ENCODE measurements at places on chromosomes 7 and 10.

DNA sequence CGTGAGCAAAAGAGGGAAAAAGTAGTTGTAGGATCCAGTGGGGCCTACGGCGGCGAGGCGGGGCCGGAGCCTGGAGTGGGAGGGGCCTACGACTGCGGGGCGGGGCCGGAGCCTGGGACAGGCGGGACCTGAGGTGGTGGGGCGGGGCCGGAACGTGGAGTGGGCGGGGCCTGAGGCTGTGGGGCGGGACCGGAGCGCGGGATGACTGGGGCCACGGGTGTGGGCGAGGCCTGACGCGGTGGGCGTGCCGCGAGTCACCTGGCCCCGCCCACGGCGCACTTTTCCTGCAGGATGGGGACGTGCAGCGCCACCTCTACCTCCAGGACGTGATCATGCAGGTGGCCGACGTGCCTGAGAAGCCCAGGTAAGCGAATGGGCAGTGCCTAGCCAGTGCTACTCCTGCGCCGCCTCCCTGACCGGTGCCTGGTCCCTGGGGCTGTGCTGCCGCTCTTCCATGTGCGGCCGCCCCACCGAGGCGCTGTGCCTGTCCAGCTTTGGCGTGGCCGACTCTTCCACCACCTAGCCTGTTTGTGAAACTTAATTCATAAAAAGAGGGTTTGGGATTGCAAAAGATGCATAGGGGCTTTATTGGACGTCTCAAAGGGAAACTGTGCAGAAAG is 496 bp downstream of the ZNF511 start:
- peak; percentile 78 for DNase-seq

DNA sequence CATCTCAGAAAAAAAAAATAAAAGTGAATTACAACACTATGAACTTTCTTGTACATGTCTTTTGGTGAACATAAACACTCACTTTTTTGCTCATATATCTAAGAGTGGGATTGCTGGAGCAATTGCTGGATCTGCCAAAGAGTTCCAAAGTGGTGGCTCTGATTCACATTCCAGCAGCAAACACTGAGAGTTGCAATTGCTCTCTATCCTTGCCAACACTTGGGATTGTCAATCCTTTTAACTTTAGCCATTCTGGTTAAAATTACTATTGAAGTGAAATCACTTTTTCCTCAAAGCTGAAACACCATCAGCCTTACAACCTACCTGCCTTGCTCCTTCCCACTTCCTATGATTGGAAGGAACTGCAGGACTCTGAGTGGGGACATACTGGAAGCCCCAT is 70.7 kb downstream of the CDHR3 start:
- no peak for DNase-seq

GRCh38 chr7:4641667-4642467 is 40.2 kb upstream of the FOXK1 start:
- DNase-seq, result peak; percentile 92

DNA sequence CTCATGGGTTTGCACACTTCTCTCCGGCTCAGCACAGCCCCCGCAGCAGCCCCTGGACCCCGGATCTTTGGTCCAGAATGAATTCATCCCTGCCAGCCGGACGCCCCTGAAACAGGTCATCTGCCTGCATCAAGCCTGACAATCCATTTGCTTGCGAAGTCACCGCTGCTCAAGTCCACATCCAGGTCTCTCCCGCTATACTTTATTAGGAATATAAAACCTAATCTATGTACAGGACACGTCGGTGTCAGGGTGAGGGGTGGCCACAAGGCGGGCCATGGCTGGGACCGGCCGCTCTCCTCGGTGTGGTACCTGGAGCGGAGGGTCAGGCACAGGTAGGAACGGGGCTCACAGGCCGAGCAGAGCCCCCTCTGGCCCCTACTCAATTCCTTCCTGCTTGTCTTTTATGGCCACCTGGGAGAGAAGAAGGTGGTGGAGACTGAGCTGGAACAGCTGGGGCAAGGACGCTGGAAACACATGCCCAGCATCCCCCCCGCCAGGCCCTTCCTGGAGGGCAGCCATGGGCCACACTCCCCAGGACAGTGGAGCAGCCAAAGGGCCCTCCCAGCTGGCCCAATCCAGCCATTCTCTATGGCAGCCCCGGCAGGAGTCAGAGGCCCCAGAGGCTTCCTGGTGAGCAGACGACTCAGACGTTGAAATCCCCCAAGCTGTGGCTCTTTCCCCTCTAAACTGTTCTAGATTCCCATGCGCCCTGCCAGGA is 5.3 kb downstream of the POLR2J start:
- DNase-seq, result no peak

- DNase-seq, result no peak
Observed at GRCh38 chr10:761376-761775, 71.9 kb upstream of the DIP2C start.

DNA sequence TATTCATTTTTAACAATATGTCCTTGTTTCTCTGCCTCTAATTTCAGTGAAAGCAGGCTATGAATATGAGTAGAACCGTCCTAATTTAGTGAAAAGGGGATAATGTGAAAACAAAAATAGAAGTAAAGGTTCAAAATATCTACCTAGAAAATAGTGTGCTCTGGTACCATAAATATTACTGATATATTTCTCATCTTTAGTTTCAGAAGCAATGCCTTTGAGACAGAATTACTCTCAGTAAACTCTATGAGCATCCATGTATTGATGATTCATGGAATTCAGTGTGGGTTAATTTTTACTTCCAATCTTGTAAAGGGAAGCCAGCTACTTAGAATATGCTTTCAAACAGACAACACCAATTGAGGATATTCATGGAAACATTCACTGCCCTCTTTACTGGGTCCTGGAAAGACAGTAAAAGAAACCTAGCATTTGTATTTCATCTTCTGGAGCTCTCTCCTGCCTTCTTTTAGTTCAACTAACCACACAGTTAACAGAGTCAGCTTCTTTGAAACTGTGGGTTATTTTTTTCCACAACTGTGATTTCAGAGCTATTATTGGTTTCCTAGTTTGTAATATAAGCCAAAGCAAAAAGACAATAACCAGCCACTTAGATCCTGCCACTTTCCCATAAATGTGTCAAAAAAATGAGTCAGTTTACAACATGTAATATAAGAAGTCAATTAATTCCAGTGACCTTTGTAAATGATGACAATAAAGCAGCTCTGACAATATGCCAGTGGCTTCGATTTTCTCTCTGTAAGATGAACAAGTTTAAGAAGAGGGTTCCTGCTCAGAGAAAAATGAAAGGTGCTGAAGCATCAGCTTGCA is 1.7 kb downstream of the LRRN3 start:
- no peak for DNase-seq

GRCh38 chr10:2137549-2138174 is 400.3 kb upstream of the ADARB2 start:
- DNase-seq, result no peak

DNA sequence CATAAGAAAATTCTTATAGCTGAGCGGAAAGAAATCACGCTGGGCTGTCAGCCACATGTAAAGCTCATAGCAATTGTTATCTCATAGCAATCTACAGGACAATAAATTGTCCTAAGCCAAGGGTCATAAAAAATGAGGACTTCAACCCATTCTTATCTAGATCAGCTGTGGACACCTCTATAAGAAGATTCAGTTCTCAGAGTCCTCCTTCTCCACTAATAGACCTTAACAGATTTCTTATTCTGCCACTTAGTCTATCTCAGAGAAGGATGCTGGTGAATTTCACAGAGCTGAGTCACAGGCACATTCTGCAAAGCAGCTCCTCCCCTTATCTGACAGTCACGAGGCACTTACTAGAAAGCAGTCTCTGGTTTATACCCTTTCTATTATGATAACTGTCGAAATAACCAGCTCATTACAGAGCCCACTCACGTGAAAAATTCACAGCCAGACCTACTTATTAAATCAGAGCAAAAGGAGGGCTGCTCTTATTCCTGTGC is 185.3 kb upstream of the PCLO start:
- no peak for DNase-seq

DNA sequence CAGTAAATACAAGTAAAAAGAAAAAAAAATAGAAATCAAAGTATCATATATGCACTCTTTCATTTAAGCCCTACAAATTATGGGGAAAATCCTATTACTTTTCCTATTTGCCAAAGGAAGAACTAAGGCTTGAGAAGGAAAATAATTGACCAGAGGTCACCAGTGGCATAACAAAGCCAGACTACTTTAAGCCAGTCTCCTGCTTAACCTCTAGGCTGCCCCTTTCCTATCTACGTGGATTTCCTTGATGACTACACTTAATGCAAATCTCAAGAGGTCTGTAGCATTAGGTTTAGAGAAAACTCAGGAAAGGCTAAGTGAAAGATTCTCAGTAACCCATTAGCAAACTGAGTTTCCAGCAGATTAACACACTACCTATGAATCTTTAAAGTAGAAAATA is 49.8 kb downstream of the TPK1 start:
- DNase-seq, result no peak

GRCh38 chr10:14200698-14201544 is 129.8 kb downstream of the FRMD4A start:
- no peak for DNase-seq

- no peak for DNase-seq
Observed at GRCh38 chr7:33711231-33712019, 193.9 kb upstream of the BMPER start.

- no peak for DNase-seq
Observed at GRCh38 chr7:86785641-86786040, 141.9 kb downstream of the GRM3 start.

GRCh38 chr10:126558881-126559280 is 111.6 kb downstream of the C10orf90 start:
- DNase-seq, result no peak

DNA sequence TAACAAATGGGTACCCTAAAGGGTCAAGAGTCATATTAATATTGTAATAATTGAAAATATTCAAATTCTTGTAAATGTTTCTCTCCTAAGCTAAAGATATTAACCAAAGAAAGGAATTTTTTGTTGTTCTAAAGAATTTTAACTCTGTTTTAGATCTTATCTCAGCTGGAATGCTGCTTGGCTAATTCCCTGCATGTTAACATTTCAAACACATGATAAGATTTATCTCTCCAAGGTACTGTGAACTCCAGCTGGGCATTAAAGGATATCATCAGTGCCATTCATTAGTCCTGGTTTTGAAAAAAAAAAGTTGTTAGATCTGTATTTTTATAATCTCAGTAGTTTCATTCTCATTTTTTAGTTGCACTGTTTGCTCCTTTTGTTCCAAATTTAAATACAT is 76.9 kb downstream of the MAPK8 start:
- no peak for DNase-seq

DNA sequence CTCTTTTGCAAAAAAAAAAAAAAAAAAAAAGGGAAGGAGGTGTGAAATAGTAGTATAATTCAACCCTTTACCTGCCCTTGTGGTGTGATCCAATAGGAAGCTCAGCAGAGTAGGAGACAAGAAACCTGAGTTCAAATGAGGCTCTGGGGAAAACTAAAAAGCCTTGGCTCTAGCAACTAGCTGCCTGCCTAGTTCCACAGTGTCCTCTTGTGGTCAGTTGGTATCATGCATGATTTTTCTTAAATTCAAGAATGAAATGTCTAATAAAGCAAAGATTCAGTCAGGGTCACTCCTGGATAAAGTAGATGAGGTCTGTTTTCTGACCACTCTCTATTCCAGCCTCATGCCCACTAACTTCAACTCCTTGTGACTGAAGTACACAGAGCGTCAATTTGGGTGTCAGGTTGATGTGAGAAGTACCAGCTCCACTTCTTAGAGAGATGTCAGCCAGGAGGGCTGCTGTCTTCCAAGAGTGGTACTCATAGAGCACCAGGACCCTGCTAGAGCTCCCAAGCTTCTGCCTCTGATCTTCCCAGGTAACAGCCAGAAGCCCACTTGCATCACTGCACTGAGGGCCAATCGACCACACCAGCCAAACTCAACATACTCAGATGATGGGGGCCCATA is 10.5 kb downstream of the LSM5 start:
- no peak for DNase-seq

- DNase-seq, result no peak
Observed at GRCh38 chr7:136523571-136523970, 344.9 kb upstream of the CHRM2 start.

DNA sequence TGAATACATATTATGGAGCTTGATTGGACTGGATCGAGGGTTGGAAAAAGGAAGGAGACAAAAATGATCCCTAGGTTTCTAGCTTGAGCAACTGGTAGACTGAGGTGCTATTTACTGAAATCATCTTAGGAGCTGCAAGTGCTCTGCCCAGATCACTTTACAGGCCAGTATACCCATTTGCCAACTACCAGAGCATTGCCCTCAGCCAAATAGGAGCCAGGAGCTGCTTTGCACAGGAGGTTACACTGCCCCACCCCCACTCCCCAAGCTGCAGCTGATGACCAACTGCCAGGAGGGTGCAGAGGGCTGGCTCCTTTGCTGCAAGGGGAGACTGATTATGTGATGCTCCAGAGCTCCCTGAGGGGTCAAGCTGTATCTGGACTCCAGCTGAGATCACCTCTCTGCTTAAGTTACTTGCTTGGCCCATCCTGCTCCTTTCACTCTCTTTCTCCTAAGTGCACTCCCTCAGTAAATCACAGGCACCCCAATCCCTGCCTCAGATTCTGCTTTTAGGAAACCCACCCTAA is 275.4 kb downstream of the ZEB1 start:
- no peak for DNase-seq
